Endothelial cell (in vitro differentiated cells): ENCODE measurements at places on chromosomes 11 and 22. TPM values are rescaled to one million over a fixed set of nuclear protein-coding genes. Genes with fewer than 3 reads are reported as not detected.

The RAPSN gene
- total RNA-seq, result 0.95 TPM

The MS4A4A gene
- not detected for total RNA-seq

The PDE2A gene
- total RNA-seq, result 65.9 TPM

The OR6X1 gene
- total RNA-seq, result not detected

The MMP13 gene
- total RNA-seq, result not detected

The MOV10L1 gene
- total RNA-seq, result not detected

The SYT13 gene
- total RNA-seq, result 1.4 TPM

The PKP3 gene
- total RNA-seq, result 0.49 TPM

The CASP1 gene
- not detected for total RNA-seq

The GVQW3 gene
- total RNA-seq, result 6.1 TPM

GRCh38 chr11:14327116-14327515, 31.9 kb downstream of the RRAS2 start:
- H3K4me3 ChIP-seq, result no peak overlapping the region
- H3K36me3 ChIP-seq, result no peaks in the 10 kb centered on the region
- no peak overlapping the region for H3K27ac ChIP-seq

DNA sequence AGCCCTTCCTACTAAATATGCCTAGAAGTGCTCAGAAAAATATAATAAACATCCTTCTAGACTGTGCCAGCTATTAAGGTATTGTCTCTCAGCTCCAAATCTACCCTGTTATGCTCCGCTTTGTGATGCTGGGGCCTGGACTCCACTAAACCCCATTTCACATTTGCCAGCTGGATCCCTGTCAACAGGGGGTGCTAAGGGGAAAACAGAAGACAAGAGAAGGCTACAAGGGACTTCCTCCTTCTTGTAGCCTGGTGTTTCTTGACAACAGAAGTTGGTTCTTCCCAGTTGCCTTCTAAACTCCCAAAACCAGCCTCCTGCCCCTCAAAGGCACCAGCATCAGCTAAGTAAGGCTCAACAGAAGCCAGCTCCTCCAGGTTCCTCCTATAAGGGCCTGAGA, 5.2 kb downstream of the NUMA1 start:
- no peak overlapping the region for H3K4me3 ChIP-seq
- peaks cover 7% of the 10 kb centered on the region for H3K27me3 ChIP-seq
- no peak for DNase-seq
- H3K27ac ChIP-seq, result no peak overlapping the region
- H3K4me1 ChIP-seq, result peaks cover 35% of the 10 kb centered on the region

- peaks cover 12% of the 10 kb centered on the region for H3K36me3 ChIP-seq
- no peak for DNase-seq
- no peak overlapping the region for H3K4me3 ChIP-seq
Measured at GRCh38 chr22:24134090-24134846, 47.0 kb upstream of the SUSD2 start.

- no peak overlapping the region for H3K4me3 ChIP-seq
- peaks cover 19% of the 10 kb centered on the region for H3K4me1 ChIP-seq
- peaks cover 5% of the 10 kb centered on the region for H3K36me3 ChIP-seq
- H3K27ac ChIP-seq, result no peak overlapping the region
Measured at GRCh38 chr11:12106501-12106900, 3.9 kb upstream of the MICAL2 start.

DNA sequence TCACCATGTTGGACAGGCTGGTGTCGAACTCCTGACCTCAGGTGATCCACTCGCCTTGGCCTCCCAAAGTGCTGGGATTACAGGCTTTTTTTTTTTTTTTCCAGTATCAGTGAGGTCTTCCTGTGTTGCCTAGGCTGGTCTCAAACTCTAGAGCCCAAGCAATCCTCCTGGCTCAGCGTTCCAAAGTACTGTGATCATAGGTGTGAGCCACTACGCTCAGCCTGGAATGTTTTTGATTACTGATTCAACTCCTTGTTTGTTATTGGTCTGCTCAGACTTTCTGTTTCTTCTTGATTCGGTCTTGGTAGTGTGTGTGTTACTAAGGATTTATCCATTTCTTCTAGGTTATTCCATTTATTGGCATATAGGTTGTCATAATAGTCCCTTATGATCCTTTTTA, 31.3 kb downstream of the NAGA start:
- H3K27me3 ChIP-seq, result peaks cover 3% of the 10 kb centered on the region
- DNase-seq, result no peak
- no peaks in the 10 kb centered on the region for H3K36me3 ChIP-seq
- H3K4me3 ChIP-seq, result no peak overlapping the region
- H3K27ac ChIP-seq, result no peak overlapping the region

- no peaks in the 10 kb centered on the region for H3K4me1 ChIP-seq
- H3K4me3 ChIP-seq, result no peak overlapping the region
- DNase-seq, result no peak
- H3K36me3 ChIP-seq, result no peaks in the 10 kb centered on the region
Measured at GRCh38 chr11:63262547-63262946, 19.1 kb upstream of the SLC22A25 start.

DNA sequence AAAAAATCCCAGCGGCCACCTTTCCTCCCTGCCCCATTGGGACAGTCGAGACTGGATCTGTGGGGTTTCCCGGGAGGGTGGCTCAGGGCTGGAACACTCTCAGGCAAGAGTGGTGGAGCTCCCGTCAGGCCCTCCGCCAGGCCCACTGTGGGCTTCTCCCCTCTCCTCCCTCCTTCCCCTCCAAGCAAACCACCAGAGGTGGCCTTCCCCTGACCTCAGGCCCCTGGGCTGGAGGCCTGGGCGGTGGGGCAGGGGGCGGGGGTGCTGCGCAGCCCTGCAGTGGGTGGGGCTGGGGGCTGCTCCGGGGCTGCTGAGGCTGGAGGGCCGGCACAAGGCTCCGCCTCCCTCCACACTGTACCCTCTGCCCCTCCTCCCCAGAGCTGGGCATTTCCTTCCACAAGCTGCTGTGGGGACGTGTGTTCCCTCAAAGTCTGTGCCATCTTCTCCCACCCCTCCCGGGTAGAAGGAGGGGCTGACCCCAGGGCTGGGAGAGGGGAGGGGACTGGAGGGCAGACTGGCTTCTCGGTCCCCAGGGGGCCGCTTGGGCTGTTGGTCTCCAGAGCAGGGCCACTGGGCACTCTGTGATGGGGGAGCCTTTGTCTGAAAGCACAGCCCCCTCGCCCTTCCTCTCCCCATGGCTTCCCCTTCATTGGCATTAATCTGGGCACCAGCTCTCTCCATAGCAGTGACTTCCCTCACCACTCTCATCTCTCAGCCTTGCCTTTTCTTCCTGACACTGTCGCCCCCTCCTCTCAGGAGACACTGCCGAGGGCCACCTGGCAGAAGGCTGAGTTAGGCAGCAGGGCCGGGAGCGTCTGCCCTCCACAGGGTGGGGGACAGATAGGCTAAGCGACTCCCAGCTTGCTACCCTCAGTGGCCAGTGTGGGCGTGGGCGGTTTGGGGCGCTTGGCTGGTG, 7.1 kb downstream of the RCOR2 start:
- H3K4me3 ChIP-seq, result no peak overlapping the region
- no peak overlapping the region for H3K27ac ChIP-seq
- H3K4me1 ChIP-seq, result peaks cover 7% of the 10 kb centered on the region

DNA sequence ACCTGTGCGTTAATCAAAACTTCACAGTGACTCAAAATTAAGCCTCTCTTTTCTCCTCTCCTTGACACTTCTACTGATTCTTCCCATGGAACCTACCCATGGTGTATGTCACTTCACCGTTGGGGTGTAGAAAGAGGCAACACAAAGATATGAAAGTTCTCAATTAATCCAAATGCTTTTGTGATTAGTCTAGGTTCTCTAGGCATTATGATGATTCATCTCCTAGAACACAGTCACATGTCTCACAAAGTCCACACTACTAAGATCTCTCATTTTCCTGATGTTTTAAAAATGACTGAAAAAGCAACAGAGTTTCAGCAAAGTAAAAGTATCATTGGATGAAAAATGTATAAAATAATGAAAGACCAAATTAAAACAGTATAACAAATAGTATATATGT, 13.7 kb upstream of the SCGB2A2 start:
- H3K4me3 ChIP-seq, result no peak overlapping the region
- H3K4me1 ChIP-seq, result no peaks in the 10 kb centered on the region
- no peaks in the 10 kb centered on the region for H3K27me3 ChIP-seq
- no peak for DNase-seq

- DNase-seq, result no peak
- peaks cover 37% of the 10 kb centered on the region for H3K4me1 ChIP-seq
Measured at GRCh38 chr22:17475318-17476230, 87.7 kb upstream of the SLC25A18 start.

DNA sequence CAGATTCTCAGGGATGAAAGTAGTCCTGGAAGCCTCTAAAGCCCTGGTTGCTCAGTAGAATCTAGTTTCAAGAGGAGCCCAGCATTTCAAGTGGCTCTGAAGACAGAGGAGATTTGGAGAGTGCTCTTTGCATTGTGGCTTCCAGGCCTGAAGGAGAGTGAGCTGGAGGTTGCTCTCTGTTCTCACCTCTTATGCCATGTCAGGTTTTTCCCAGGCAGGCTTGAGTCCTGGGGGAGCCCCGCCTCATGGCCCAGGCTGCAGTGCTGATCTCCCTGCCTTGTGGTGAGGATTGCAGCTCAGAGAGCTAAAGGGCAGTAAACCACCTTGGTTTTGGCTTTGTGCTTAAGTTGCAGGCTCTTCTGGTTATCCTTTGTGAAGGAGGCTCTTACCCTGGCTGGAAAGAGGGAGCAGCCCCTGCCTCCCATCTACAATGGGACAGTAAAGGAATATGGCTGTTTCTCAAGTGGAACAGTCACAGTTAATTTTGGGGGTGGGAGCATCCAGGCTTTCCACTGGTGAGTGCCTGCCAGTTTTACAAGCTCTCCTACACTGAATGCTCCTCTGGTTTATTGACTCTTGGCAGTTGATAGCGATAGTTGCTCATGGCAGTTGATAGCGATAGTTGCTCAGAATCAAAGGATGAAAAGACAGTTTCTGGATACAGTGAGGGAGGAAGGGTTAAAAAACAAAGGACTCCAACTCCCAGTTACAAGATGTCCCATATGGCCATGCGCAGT, 32.6 kb downstream of the RCOR2 start:
- DNase-seq, result no peak
- peaks cover 43% of the 10 kb centered on the region for H3K4me1 ChIP-seq
- peaks cover 4% of the 10 kb centered on the region for H3K27me3 ChIP-seq
- H3K27ac ChIP-seq, result no peak overlapping the region
- peaks cover 7% of the 10 kb centered on the region for H3K36me3 ChIP-seq

- no peaks in the 10 kb centered on the region for H3K36me3 ChIP-seq
- H3K27ac ChIP-seq, result no peak overlapping the region
- no peak overlapping the region for H3K4me3 ChIP-seq
Measured at GRCh38 chr11:36622431-36623136, 24.5 kb upstream of the RAG2 start.

GRCh38 chr11:45259592-45259991, 26.5 kb downstream of the SYT13 start:
- no peaks in the 10 kb centered on the region for H3K36me3 ChIP-seq
- peaks cover 5% of the 10 kb centered on the region for H3K27me3 ChIP-seq
- H3K27ac ChIP-seq, result no peak overlapping the region
- H3K4me1 ChIP-seq, result peaks cover 11% of the 10 kb centered on the region
- H3K4me3 ChIP-seq, result no peak overlapping the region
- no peak for DNase-seq

- peaks cover 24% of the 10 kb centered on the region for H3K36me3 ChIP-seq
- peak overlapping the region; percentile 7 for H3K4me3 ChIP-seq
- no peak for DNase-seq
- peaks cover 5% of the 10 kb centered on the region for H3K27me3 ChIP-seq
Measured at GRCh38 chr11:116775975-116776374, 3.2 kb upstream of the BUD13 start.

DNA sequence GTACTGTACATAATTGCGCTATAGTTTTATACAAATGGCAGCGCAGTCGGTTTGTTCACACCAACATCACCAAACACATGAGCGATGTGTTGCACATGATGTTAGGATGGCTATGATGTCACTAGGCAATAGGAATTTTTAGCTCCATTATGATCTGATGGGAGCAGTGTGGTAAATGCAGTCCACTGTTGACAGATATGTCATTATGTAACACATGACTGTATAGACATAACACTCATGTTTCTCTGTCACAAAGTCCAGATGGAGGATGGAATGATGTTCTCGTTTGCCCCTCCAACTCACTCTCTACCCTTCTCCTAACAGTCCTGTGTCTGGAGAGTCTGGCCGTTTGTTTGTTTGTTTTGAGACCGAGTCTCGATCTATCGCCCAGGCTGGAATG, 288.5 kb downstream of the LARGE1 start:
- no peak overlapping the region for H3K4me3 ChIP-seq
- no peak overlapping the region for H3K27ac ChIP-seq
- H3K27me3 ChIP-seq, result no peaks in the 10 kb centered on the region
- no peaks in the 10 kb centered on the region for H3K4me1 ChIP-seq
- DNase-seq, result no peak

- H3K27ac ChIP-seq, result no peak overlapping the region
- peaks cover 14% of the 10 kb centered on the region for H3K27me3 ChIP-seq
- no peaks in the 10 kb centered on the region for H3K36me3 ChIP-seq
- no peaks in the 10 kb centered on the region for H3K4me1 ChIP-seq
- no peak overlapping the region for H3K4me3 ChIP-seq
- no peak for DNase-seq
Measured at GRCh38 chr11:129620237-129621104, 195.2 kb upstream of the TMEM45B start.

DNA sequence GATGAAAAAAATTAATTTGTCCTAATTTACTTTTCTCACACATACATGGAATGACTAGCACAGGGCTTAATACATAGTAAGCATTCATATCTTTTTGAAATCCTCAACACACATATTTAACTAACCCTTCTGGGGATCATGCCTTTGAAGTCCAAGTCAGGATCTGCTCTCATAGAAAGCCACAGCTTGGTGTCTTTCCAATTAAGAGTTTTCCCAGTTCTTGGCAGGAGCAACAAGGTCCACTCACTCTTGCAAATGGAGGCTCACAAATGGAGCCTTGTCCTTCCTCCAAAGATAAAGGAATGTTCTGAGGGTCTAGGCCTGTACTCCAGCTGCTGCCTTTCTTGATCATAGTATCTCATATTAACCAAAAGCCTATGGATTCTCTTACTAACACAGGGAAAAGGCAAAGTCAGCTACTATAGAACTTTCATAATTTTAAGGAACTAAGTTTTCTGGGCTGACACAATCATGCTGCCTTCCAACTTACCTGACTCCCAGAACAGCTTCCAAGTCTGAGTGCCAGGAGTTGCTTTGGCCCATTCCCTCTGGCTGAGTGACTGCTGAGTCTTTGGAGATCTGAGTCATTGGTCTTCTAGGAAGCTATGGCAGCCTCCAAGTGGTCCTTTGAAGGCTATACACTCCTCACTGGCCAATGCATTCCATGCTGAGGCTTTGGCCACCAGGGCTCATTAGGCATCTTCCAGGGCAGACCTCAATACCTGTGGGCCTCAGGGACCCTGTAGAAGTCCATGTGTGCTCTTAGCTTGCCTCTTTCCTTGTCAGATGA, 25.8 kb upstream of the NUCB2 start:
- DNase-seq, result no peak
- no peaks in the 10 kb centered on the region for H3K27me3 ChIP-seq
- H3K4me3 ChIP-seq, result no peak overlapping the region
